Common myeloid progenitor, CD34-positive (primary cell): ENCODE measurements at places on chromosomes 16 and 17.

- DNase-seq = no peak
Observed at GRCh38 chr17:59424331-59424730, 92.9 kb downstream of the YPEL2 start.

GRCh38 chr16:88370365-88370764 lies 12.4 kb upstream of the ZNF469 start:
- DNase-seq = no peak

GRCh38 chr17:40791111-40791510 lies 8.6 kb downstream of the KRT28 start:
- no peak for DNase-seq

- no peak for DNase-seq
Observed at GRCh38 chr16:51141106-51141505, 10.0 kb downstream of the SALL1 start.

DNA sequence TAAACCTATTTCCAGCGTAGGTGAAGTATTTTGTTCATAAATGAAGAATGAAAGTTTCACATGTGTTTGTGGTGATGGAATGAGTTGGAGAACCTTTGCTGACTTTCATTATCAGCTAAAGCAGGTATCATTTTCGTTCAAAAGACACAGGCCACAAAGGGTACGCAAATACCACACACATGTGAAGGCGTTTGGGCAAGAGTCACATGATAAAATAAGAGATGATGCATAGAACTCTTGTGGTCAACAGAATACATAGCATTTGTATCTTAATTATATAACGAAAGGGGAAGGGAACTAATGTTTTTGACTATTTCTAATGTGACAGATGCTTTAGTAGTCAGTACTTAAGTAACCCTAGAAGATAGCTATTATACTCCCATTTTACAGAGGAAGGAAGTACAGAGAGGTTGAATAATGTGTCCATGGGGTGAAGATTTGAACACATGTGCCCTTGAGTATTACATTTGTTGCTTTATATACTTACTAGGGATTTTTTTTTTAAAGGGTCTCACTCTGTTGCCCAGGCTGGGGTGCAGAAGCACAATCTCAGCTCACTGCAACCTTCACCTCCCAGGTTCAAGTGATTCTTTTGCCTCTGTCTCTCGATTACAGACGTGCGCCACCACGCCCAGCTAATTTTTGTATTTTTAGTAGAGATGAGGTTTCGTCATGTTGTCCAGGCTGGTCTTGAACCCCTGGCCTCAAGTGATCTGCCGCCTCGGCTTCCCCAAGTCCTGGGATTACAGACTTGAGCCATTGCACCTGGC lies 4.8 kb downstream of the RPA1 start:
- peak; percentile 19 for DNase-seq

GRCh38 chr17:41812381-41813151 lies at the start of gene FKBP10:
TSS of gene FKBP10 (plus strand) at chr17:41813004. CDS start at chr17:41813035, 31 bp downstream.
- peak; percentile 54 for DNase-seq

DNA sequence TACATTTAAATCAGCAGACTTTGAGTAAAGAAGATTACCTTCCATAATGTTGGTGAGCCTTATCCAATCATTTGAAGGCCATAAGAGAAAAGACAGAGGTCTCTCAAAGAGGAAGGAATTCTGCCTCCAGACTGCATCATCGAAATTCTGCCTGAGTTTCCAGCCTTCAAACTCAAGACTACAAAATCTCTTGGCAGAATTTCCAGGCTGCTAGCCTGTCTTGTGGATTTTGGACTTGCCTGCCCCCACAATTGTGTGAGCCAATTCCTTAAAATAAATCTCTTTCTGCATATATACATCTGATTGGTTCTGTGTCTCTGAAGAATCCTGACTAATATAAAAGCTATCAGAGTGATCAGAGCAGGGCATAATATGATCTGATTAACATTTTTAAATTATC lies 216.6 kb upstream of the CPHXL start:
- no peak for DNase-seq

DNA sequence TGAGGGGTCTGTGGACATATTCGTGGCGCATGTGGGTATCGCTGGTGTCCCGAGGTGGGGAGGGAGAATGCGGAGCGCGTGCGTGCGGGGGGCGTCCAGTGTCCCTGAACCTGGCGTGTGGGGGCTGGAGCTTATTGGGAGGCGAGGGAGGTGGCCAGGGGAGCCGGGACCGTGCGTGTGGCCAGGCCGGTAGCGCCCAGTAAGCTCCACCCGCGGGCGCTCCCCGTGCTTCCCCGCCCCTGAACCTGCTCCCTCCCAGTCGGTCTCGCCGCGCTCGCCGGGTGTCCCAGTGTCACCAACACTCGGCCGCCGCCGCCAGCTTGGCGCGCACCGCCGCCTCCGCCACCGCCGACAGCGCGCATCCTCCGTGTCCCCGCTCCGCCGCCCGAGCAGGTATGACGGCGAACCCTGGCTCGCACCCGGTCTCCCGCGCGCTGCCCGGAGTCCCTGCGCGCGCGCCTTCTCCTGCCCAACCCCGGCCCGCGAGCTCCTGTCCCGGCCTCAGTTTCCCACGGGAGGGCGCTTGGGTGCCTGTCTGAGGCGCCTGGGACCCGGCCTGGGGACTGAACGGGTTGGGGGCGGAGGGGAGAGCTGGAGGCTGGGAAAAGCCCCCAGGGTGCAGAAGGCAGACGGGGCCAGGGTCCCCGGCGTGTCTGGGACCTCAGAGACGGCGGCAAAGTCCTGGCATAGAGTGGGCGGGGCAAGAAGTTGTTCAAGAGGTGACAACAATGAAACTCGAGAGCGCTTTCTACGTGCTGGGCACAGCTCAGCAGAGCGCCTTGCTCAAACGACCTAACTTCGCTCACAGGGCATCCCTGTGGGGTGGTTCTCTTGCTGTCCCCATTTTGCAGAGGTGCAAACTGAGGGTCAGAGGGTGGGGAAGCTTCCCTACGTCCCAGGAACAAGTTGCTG lies at the start of gene SCNN1B:
SCNN1B (plus strand) TSS at position 258 of the 912 bp plus-strand sequence. CDS start 46,298 bp downstream, outside the sequence.
- DNase-seq = no peak

DNA sequence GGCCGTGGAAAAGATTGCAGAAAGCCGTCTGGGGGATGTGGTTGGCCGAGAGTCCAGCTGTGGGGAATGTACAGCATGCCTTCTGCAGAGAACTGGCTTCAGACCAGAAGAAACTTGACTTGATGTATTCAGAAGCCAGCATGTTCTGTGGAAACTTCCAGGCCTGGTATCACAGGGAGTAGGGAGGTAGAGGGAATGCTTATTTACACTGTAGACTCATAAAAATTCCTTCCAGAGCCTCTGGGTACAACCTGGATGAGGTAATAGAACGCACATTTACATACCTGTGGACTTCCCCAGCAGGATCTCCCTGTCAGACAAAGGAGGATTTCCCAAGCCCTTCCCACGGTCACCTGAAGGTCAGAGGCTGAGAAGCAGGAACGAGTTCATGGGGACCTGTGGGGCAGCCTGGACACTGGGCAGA lies 11.8 kb upstream of the GAS7 start:
- no peak for DNase-seq

- no peak for DNase-seq
Observed at GRCh38 chr17:74152591-74153455, 50.7 kb upstream of the RPL38 start.

- DNase-seq = no peak
Observed at GRCh38 chr17:46000757-46001156, 1.7 kb downstream of the STH start.

DNA sequence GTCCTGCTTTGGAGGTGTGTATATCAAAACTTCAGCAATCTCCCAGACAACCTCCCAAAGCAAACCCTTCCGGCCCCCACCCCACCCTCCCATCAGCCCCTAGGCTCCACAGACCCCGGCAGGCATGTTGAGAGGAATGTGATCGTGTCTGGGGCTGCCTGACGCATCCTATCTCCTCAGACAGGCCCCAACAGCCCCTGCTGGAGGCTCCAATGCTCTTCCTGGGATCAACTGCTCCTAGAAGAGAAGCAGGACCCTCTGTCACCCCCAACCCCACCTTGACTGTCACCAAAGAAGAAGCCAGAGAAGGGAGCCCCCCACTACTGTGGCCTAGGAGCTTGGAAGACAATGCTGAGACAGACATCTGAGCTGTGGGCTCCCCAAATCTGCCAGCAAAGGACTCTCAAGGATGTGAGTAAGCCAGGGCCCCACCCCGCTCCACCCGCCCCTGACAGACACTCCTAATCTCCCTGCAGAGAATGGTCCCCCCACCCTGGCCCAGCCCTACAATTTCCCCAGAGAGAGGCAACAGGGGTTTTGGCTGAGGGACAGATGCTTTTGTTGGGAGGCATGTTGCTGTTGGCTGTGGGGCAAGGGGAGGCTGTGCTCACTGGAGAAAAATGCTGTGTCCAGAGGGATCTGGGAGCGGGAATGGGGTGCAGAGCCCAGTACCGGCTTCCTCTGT lies 1.6 kb upstream of the KRT14 start:
- no peak for DNase-seq

DNA sequence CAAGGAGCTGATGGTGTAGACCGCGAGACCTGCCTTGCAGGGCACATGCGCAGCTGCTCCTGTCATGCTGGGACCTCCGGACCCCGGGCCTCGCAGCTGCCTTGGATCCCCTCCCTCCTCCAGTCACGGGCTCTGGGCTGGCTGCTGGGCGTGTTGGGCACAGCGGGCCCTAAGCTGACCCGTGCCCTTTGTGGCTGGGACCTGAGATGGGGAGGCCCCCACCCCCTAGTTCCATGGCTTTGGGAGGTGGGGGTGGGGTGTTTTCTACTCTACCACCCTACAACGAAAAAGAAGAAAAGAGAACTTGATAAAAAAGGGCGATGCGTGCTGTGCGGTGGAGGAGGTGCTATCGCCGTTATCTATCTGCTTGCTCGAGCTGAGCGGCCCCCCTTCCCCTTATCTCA lies 14.5 kb downstream of the ZFPM1 start:
- no peak for DNase-seq

- DNase-seq = peak; percentile 38
Observed at GRCh38 chr16:57870753-57871454, 68.6 kb upstream of the KIFC3 start.

- no peak for DNase-seq
Observed at GRCh38 chr16:84295203-84295860, 654 bp downstream of the WFDC1 start.

DNA sequence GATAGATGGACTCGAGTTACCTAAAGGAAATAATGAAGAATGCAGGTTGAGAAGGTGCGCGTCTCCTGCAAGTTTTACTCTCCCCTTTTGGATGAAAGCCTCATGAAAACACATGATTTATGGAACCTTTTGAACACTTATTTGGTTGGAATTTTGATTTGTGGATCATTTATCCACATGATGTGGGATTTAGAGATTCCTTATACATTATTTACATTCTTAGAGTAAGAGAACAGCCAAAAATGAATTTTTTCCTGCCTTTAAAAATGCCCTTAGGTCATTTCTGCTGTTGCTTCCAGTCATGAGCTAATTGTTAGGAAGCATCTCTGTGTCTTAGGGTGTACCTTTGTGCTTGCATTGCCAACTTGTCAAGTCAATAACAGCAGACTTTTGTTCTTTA lies 99.9 kb downstream of the RPTOR start:
- no peak for DNase-seq

- no peak for DNase-seq
Observed at GRCh38 chr16:28935346-28935745, 3.6 kb downstream of the CD19 start.

- DNase-seq = peak; percentile 88
Observed at GRCh38 chr17:76268015-76268749, 3.0 kb downstream of the UBALD2 start.

DNA sequence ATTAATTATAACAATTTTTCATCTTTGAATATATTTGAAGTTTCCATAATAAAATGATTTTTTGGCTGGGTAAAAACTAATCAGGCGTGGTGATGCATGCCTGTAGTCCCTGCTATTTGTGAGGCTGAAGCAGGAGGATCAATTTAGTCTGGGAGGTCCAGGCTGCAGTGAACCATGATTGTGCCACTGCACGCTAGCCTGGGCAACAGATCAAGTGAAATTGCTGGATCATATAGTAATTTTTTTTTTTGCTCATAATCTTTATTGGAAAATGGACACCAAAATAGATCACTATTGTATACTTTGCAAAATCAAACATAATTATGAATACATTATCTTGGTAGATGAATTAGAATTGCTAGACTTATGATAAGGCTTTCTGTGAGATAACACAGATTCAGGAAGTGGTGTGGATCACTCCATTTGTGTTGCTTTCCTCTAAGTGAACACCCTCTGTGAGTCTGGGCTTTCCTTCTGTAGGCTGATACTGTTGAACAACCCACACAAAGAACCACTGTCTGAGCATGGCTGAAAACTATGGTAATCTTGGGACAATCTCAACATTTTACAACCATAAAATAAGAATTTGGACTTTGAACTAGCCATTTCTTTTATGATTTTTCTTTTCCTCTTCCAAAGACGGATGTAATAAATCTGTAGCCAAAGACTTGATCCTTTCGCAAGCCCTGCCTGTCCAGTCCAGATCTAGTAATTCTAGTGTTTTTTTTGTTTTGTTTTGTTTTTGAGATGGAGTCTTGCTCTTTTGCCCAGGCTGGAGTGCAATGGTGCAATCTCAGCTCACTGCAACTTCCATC lies 5.6 kb upstream of the ST3GAL2 start:
- DNase-seq = no peak

DNA sequence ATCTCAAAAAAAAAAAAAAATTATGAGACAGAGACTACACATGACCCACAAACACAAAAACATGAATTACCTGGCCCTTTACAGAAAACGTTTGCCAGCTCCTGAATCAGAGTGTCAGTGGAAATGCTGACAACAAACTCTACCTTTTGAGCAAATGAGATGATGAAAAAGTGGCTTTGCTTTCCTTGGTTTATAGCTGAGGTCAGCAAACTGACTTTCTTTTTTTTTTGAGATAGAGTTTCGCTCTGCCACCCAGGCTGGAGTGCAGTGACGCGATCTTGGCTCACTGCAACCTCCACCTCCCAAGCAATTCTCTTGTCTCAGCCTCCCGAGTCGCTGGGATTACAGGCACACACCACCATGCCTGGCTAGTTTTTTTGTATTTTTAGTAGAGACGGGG lies 46.3 kb downstream of the ZCCHC14 start:
- DNase-seq = no peak

GRCh38 chr16:65453646-65454045 lies 331.8 kb upstream of the CDH11 start:
- DNase-seq = no peak

GRCh38 chr17:31530391-31530985 lies 139.0 kb downstream of the RAB11FIP4 start:
- no peak for DNase-seq

DNA sequence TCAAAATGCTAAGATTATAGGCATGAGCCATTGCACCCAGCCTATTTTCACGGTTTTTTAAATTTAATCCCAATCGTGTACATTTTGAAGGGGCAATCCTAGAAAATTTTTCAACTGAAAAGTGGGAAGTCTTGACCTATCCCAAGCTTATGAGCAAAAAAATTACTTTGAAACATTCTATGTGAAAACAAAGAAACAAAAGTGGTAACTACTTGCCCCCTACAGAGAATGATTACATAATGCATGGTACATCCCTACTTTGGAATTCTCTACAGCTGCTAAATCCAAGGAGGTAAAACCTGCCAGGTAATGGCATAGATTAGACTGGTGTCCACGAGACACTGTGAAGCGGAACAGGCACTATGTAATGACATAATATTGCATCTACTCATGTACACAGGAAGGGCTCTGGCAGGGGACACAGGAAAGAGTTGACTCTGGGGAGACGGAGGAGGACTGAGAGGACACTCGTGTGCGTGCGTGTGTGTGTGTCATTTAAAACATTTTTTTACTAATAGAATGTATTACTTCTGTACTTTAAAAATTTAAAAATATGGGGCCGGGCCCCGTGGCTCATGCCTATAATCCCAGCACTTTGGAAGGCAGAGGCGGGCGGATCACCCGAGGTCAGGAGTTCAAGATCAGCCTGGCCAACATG lies 15.7 kb downstream of the ASGR2 start:
- no peak for DNase-seq

- DNase-seq = peak; percentile 71
Observed at GRCh38 chr16:10870137-10870776, 6.7 kb upstream of the CIITA start.
